ENCODE measurements at places on chromosomes 3 and 15.

- no peak for DNase-seq
Measured at GRCh38 chr3:145243875-145244274, 917.1 kb downstream of the PLOD2 start.

GRCh38 chr3:45055411-45056143, 29.5 kb downstream of the CLEC3B start:
- no peak for DNase-seq

DNA sequence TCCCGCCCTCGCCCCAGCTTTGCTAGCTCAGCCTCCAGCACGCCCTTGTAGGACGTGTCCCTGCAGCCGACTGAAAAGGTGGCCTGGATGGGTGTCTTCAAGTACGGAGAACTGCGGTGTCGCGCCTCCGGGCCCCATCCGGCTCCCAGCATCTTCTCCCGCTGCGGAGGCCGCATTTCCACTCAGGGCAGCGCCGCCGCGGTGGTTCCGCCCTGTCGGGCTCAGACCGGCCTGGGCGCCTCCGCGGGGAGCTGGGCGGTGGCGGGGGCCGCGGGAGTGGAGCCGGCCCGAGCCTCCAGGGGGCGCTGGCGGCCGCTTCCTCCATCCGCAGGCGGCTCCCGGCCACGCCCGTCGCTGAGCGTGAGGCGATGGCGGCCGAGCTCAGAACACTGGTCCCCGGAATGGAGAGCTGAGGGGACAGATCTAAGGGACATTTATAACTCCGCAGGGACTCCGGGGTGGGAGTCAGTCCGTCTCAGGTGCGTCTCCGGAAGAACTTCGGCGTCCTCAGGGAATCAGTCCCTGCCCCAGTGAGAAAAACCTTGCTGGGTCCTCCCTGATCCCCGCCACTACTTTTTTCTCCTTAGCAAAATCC, 13.6 kb upstream of the SMCO1 start:
- peak; percentile 68 for DNase-seq

- peak; percentile 92 for DNase-seq
Measured at GRCh38 chr3:120348991-120349854, at the start of gene LRRC58. Gene LRRC58, minus strand, starts transcription at chr3:120349354. Its CDS starts 111 bp downstream, at chr3:120349243.

DNA sequence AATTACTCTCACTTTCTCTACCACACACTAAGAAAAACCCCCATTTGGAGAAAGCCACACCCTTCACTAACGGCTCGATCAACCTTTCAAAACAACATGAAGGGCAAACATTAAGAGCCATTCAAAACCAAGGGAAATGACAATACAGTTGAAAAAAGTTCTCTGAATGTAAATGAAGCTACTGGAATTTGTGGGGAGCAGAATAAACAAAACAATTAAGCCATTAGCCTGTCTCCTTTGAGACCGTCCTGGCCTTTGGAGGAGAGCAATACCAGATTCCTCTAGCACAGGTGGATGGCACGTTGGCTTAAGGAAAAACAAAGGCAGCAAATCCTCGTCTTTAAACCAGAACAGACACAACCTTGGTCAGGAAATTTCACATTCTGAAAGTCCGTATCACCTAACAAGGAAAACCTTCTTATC, 18.7 kb downstream of the MYO1E start:
- no peak for DNase-seq

DNA sequence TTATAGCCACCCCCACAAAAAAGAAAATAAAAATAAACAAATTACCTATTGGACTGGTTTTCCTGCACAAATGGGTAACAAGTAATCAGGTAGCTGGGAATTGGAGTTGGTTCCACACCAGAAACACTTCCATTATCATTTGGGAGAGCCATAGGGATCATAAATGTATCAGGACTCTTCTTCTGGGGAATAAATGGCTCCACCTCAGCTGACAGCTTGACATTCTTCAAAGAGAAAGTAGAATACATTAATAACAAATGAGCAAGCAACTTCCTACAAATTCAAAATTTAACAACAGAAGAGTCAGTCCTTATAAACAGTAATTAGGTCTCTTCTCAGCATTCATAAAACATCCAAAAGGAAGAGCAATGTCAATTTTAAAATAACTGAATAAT, 8.7 kb downstream of the SECISBP2L start:
- no peak for DNase-seq

DNA sequence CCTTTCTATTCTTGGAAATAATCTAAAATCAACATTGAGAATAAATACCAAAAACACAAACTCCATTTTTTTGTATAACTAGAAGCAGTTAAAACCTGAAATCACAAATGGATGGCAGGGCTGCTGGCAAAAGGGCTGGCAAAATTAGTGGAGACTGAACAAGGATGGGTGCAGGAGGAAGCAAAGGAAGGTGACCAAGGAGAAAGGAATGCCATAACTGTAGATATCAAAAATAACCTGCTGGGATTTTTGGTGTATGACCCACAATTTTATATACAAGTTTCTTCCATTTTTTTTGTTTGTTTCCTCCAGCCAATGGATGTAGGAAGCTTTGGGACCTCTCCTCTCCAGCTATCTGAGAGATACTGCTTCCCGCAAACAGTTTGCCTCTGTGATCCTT, 12.7 kb downstream of the CFAP44 start:
- DNase-seq, result no peak

GRCh38 chr3:155086051-155086450, 5.9 kb downstream of the MME start:
- no peak for DNase-seq

DNA sequence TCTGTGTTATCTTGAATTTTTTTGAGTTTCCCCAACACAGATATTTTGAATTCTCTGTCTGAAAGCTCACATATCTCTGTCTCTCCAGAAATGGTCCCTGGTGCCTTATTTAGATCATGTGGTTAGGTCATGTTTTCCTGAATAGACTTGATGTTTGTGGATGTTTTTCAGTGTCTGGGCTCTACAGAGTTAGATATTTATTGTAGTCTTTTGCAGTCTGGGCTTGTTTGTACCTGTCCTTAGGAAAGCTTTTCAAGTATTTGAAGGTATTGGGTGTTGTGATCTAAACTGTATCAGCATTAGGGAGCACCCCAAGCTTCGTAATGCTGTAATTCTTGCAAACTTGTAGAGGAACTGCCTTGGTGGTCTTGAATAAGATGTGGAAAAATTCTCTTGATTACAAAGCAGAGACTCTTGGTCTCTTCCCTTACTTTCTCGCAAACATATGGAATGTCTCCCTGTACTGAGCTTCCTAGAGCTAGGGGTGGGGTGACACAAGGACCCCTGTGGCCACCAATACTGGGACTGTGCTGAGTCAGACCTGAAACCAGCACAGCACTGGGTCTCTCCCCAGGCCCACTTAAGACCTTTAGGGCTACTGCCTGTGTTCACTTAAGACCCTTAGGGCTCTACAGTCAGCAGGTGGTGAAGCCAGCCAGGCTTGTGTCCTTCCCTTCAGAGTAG, 26.5 kb downstream of the TM4SF18 start:
- DNase-seq, result no peak
